ENCODE measurements at places on chromosomes 6 and 20.

DNA sequence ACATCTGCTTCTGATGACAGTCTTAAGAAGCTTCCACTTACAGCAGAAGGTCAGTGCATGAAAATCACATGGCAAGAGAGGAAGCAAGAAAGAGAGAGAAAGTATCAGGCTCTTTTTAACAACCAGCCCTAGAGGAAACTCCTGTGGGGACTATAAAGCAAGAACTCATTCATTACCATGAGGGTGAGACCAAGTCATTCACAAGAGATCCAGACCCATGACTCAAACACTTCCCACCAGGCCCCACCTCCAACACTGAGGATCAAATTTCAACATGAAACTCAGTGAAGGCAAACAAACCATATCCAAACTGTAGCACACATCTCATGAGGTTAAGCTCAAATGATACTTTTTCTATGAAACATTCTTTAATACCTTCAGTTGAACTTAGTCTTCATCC is 643.2 kb upstream of the SYNCRIP start:
- DNase-seq, result no peak

DNA sequence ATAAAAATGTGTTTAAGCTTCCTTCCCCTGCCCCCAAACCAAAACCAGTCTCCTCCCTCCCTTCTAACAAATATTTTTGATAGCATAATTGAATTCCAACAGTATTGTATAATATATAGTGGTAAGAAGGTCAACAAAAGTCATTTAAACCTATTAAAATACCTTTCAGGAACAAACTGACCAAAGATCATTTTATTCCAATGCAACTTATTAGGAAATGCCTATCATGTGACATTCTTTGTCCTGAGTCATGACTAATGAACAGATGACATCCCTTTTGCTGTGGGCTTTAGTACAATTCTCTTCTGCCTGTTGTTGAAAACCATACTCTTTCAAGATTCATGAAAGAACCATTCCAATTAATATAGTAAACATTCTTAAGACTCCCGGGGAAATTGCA is 51.5 kb upstream of the TRAF3IP2 start:
- no peak for DNase-seq

GRCh38 chr6:33000055-33000454 is 9.3 kb downstream of the HLA-DOA start:
- DNase-seq, result no peak

- no peak for DNase-seq
Observed at GRCh38 chr20:30630761-30631160, 626.7 kb upstream of the DEFB115 start.

DNA sequence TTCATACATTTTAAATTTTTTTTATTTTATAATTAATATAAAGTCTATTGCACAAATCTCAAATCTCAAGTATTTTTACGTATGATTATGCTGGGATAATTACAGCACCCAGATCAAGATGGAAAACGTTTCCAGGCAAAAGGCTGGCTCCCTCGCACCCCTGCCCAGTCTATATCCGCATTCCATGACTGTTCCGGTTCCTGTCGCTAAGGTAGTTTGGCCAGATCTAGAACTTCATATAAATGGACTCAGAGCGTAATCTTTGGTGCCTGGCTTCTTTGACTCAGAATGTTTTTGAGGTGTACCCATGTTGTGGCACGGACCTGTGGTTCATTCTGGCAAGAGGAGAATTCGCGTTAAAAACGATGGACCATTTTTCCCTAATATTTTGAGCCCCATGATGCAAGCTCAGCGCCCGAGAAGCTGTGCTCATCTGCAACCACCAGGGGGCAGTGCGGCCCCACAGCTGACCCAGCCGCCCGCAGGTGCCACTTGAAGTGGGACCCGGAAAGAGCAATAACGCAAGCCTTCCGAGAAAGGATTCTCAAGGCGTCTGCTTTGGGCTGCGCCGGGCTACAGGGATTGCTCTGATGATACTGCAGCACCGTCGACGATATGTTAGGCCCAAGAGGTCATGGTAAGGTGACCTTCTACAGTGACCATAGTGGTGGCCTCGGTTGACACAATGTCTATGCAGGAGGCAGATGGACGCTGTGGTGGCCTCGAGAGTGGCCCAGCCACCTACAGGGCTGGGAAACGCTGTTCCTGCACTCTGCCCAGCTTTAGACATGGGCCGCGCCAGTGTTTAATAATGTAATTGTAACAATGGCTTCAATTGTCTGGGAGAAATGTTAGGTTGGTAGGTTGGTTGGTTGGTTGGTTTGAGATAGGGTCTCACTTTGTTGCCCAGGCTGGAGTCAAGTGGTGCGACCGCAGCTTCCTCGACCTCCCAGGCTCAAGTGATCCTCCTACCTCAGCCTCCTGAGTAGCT is 160.1 kb downstream of the ZMYND8 start:
- DNase-seq, result peak; percentile 49

- no peak for DNase-seq
Observed at GRCh38 chr6:2859185-2859700, 17.6 kb upstream of the SERPINB1 start.

GRCh38 chr20:38680500-38681306 is 43.6 kb upstream of the SLC32A1 start:
- DNase-seq, result no peak

DNA sequence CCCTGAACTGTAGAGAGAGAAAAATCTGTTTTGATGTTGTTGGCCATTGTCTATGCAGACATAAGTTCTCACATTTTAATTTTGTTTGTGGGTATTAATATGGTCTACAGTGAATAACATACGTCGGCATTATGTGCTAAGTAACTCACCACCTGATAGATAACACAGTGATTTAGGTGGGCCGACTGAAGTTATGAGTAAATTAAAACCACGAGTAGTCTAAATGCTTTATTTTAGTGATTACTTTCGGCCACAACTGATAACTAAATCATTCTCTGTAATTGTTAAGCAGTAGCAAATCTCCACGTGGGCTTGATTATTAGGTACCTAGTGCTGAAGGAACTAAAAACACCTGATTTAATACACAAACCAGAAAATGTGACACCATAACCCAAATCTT is 1.1 kb downstream of the DOP1A start:
- no peak for DNase-seq

GRCh38 chr20:56195946-56196345 is 52.6 kb upstream of the MC3R start:
- no peak for DNase-seq

DNA sequence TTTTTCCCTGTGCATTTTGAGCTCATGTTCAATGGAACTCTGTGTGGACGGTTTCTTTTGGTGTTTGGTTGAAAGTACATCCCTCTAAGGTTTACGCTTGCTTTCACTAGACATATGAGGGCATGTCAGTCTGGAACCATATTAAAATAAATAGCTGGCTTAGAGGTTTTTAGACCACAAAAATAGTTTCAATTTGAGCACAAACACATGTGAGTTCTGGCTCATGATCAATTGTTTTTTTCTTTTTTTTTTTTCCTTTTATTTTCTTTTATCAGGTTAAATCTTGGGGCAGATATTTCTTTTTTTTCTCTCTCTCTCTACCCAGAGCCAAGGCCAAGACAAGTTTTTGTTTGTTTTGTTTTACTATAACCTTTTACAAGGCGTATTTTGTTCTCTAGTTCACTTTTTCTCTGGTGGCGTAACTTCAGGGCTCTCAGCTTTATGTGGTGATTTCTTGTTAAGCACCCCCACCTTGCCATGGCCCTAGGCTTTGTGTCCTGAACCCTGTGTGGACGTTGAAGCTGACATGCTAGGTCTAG is 92.9 kb downstream of the SHLD1 start:
- no peak for DNase-seq

DNA sequence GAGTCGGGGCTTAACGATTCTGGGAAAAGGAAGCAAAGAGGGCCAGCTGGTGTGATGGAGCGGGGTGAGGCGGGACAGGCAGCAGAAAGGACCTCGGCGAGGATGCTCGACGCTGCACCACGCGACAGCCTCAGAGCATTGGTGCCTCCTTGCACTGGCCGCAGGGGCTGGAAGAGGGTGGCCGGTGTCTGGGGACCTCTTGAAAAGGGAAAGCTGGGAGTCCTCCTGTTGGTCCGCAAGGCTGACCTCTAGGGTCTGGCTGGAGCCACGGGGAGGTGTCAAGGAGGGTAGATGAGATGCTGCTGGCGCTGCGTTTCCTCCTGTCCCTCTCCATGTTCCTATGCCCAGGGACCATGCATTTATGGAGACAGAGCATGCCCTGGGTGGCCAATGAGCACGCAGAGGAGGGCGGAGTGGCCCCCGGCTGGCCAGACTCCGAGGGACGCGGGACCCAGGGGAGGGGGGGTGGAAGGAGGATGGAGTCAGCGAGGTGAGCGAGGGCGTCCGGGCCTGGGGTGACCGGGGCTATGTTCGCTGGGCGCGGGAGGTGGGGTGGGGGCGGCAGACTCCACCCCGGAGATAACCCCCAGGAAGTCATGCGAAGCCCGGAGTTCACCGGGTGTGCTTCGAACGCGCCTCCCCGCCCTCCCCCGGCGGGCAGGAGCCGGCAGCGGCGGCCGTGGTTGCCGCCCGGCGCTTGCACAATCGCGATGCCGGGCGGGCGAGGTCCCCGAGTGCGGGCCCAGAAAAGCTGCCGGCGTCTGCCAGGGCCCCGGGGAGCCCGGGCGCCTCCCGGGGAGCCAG is at the start of gene CYP24A1:
Gene CYP24A1 (minus strand): TSS at position 334 of the 804 bp plus-strand sequence. CDS start 407 bp downstream, outside the sequence.
- DNase-seq, result no peak

- DNase-seq, result no peak
Observed at GRCh38 chr6:156694679-156695078, 82.5 kb upstream of the ARID1B start.

DNA sequence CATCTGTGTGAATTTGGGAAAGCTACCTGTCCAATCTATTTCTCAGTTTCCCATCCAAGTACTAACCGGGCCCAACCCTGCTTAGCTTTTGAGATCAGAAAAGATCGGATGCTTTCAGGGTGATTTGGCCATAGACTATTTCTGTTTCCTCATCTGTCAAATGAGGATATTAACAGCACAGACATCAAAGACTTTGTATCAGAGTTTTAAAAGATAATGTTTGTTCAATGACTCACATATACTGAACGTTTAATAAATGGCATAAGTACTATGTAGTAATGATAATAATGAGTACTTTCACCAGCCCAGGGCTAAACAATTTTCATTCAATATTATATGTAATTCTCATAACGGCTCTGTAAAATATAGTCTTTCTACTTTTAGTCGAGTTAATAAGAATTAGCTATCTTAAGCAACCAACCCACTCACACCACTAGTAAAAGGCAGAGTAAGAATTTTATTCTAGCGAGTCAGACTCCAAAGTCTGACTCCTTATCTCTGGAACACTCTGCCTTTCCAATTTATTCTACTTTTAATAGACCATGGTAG is 216.5 kb downstream of the ARHGAP18 start:
- no peak for DNase-seq

DNA sequence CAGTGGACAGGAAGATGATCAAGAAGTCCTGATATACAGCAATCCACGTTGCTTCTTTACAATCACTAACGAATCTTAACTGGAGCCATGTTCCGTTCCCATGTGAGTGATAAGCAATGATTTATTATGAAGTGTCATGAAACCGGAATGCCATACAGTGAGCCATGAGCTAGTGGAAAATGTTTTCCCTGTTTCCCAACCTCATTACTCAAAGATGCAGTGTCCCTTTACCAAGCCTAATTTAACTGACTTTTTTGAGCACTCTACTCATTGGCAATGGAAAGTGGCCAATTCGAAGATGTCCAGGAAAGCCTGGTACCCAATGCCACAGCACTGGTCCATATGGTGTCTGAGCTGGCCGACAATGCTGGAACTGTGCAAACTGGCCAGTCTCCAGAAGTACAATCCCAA is 148.3 kb downstream of the ZNF217 start:
- DNase-seq, result no peak

DNA sequence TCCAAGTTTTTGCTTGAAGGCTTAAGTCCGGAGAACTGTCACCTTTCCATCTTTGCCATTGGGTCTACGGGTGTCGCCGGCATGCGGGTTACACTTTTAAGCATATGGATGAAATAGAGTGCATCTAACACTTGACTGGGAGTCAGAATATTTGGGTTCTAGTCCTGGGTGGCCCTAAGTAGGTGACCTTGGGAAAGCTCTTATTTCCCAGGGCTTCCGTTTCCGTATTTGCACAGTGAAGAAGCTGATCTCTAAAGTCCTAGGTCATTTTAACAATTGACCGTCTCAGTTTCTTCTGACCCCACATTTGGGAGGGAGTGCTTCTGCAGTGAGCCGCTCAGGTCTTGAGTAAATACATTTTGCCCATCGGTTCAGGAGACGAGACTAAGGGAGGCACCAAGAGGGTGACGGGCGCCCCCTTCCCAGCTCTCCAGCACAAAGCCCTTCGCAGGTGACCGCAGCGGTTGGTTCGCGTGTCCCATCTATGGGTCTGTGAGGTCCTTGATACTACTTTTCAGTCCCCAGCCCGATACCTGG is 651 bp upstream of the BLTP3A start:
- DNase-seq, result peak; percentile 43

- DNase-seq, result no peak
Observed at GRCh38 chr20:54368570-54368969, 106.8 kb upstream of the DOK5 start.

DNA sequence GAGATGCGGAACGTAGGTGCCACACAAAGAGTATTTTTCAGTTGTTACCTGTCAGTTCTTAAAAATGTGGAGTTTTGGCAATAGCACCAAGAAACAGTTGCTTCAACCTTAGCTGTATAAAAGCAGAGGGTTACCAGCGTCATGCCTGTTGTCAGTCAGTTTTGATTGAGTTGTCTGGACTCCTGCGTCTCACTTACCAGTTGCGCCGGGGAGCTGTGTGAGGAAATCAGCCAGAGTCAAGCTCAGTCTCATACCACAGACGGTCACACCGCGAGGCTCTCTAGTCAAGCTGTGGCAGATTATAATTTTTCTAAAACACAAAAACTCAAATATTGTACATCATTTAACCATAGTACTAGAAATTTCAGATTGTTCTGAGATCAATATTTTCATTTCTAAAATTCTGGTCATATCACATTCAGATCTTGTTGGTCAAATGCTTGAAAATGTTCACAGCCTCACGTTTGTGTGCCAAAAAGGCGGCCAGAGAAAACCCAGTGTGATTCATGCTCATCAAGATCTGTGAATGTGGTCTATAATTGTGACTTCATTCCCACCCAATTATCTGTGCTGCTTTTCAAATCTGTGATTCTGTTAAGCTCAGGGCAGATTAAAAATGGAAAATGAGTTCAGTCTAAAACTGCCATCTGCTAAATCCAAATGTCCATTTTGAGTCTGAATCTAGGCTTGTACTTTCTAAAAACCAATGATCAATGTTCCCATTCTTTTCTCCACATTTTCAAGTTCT is 37.5 kb downstream of the SASH1 start:
- DNase-seq, result no peak

GRCh38 chr20:9359561-9360308 is 154.7 kb upstream of the LAMP5 start:
- DNase-seq, result peak; percentile 32

- DNase-seq, result no peak
Observed at GRCh38 chr20:37388831-37389230, 42.9 kb downstream of the SRC start.

- no peak for DNase-seq
Observed at GRCh38 chr20:15603978-15604805, 969.1 kb downstream of the KIF16B start.

DNA sequence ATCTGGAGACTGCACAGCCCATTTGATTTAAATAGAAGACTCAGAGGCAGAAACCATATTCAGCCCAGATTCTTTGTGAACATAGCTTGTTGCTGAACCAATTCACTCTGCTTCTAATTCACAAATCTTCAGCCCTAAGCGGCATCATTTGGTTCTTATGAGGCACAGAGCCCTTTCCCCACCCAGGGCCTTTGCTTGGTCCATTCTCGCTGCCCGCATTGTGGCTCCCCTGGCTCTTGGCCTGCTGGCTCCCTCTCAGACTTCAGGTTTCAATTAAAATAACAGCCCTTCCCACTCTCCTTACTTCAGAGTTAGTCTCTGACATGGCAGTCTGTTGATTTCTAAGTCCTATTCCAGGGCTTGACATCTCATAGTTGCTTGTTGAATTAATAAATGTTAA is 9.4 kb upstream of the TMEM14A start:
- no peak for DNase-seq

Measured in hippocampal formation (tissue), 2 donors.